ENCODE measurements at places on chromosomes 2 and 18.

DNA sequence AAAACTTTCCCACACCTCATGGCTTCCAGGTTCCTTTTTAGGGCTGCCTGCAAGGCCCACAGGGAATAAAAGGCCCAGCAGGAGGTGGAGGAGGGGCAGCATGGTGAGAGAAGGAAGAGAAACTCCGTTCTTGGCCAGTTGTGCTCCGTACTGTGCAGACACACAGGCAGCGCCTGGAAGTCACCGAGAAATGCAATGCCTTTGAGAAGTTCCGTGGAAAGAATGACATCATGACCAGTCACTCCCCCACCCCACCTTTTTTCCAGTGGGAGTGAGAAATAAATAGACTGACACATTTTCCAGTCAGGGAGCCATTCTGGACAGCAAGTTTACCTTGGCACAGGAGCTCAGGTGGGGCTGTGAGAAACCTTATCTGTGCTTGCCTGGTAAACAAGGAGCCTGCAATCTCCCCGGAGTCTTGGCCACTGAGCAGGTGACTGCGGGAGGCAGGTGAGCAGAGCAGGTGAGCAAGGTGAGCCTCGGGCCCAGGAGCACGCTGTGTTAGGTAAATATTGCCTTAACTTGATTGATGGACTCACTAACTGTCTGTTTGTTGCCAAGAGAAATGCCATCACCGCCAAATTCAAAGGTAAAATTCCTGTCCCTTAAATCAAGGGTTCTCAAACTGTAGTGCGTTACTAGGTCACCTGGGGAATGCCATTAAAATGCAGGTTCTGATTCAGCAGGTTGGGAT is 13.5 kb upstream of the LBH start:
- DNase-seq: peak; percentile 52

- DNase-seq: no peak
Measured at GRCh38 chr2:215780907-215781685, 232.3 kb downstream of the MREG start.

GRCh38 chr2:28415010-28415409 is 22.4 kb downstream of the FOSL2 start:
- no peak for DNase-seq

DNA sequence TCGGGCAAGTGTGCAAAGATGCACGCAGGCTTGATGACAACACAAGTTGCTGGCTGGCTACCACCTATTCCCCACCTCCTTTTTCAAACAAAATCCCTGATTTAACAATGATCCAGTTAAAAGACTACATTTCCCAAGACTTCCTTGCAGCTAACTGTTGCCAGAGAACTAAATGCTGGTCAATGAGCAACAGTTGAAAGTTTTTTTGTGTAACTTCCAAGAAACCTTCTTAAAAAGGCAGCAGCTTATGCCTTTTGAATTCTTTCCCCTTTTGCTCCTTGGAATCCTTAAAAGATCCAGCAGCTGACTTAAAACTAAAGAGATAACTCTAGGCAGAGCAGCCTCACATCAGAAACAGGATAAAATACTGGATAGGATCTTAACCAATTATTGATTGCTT is 38.5 kb downstream of the NPHP1 start:
- no peak for DNase-seq

DNA sequence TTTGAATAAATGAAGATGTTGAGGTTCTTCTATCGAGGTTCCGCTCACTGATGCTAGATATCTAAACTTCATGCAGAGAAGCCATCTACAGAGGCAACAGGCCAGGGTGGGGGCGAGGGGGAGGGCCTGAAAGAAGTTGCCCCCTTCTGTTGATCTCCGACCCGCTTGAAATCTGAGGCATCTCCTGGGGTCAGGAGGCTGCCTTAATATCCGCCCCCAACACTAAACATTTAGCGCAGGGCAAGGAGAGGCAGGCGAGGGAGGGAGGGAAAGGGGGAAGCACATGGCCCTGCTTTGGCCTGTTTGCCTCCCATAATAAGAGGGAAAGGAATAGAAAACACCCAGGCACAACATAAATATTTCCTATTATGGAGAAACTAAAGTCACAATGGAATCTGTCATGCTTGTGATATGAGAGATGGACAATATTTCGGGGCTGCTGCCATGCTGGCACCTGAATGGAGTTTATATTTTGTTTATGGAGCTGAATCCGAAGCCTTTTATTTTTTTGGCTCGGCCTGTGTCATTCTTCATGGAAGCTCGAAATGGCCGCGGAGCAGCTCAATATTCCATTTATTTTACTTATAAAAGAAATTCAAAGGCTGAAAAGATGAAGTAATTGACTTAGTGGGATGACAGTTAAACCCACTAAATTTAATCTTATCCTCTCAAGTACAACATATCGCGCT is 221.1 kb downstream of the INSIG2 start:
- no peak for DNase-seq

GRCh38 chr2:190637281-190637734 is 11.6 kb upstream of the NAB1 start:
- DNase-seq: peak; percentile 49

GRCh38 chr18:46069524-46069923 is 2.5 kb downstream of the PSTPIP2 start:
- no peak for DNase-seq

GRCh38 chr2:142048581-142048980 is 82.2 kb downstream of the LRP1B start:
- DNase-seq: no peak

DNA sequence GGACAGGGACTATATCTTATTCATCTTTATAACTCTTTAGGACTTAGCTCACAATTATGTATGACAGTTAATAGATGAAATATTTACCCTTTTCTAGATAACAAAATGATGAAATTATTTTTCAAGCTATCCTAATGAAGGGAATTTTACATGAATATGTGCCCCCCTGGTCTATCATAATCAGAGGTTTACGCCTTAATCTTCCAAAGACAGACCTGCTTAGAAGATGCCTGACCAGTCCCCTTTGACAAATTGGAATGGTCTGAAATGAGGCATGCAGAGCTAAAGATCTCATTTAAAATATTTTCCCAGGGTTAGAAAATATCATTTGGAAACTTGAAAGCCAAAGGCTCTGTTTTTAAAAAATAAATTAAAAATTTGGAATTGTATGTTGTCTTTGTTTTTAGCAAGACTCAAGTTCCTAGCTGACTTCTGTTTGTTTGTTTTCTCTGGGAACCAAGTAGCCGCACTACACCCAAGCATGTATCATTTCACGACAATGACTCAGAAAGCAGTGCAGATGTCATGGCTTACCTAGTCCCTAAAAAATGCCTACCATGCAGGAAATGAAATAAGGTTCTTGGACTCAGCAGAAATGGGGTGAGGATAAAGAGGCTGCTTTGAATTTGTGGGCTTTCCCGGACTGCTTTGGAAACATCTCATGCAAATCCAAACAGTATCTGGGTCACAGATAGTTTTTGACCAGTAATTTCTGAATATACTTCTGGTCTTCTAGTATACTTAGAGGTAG is 162.1 kb downstream of the ZEB2 start:
- no peak for DNase-seq

GRCh38 chr18:55407191-55407590 is 180.8 kb downstream of the TCF4 start:
- DNase-seq: peak; percentile 76

DNA sequence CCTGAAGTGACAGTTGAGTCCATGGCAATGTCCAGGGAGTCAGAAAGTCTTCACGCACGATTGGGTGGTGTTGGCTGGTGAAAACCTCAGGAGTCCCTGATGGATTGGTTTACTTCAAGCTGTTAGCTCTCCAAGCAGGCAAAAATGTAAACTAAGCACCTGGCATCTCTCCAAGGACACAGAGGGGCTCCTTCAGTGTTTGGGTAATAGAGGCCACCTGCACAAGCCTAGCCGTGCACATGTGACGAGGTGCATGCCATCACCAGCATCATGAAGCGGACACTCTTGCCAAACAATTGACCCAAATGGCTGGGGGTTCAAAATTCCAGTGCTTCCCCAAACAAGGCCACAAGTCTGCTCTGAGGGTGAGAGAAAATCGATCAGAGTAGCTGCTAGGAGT is 104.7 kb upstream of the CD302 start:
- DNase-seq: no peak

DNA sequence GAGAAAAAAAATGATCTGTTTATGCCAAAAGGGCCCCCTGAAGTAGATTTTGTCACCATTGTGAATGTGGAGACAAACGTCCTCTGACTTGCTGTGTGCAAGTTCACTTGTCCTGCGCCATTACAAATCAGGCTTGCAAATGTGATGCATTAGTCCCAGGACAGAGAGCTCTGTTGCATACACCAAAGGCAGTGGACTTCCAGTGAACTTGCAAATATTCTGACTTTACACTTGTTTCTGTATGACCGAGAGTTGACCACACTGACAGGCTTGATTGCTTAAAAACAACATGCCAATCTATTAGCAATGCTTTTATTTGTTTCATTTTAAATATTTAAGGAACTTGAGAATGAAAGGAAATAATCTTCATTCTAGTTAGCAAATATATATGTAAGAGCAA is 293.2 kb downstream of the PLCL1 start:
- DNase-seq: peak; percentile 64

- DNase-seq: no peak
Measured at GRCh38 chr2:160015746-160016145, 46.7 kb downstream of the PLA2R1 start.

GRCh38 chr2:15559379-15560139 is 1.6 kb downstream of the NBAS start:
- no peak for DNase-seq

- DNase-seq: no peak
Measured at GRCh38 chr2:25817630-25818029, 60.7 kb downstream of the ASXL2 start.

- DNase-seq: no peak
Measured at GRCh38 chr2:229858351-229858750, 63.5 kb downstream of the TRIP12 start.

DNA sequence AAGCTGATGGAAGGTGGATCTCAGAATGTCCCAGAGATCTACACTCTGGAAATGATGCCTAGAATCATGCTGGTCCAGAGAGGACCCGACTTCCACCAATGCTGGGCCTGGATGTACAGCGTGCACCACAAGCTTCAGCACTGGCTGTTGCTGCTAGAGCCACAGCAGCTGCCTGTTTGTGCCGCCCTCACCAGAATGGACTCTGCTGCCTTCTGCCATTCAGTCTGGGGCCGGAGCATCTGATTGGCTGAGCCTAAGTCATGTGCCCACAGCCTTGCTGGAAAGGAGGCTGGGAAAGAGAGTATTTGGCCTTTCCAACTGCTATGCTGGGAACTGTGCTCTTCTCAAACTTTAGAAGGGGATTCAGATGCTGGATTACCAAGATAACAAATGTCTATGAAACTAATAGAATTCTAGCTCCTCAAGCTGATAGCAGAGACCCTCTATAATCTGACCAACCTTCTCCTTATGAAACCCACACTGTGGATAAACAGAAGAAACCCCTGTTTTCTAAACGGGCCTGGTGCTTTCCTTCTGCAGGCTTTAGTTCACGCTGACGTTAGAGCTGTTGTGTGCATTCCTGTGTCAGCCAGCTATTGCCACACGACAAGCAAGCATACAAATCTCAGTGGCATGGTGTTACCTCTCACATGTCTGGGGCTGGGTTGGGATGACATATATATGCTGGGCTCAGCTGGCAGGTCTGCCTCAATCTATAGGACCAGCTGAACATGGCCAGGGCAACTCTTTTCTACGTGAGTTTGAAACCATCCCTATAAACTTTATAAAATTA is 4.1 kb upstream of the LOXHD1 start:
- DNase-seq: peak; percentile 90

DNA sequence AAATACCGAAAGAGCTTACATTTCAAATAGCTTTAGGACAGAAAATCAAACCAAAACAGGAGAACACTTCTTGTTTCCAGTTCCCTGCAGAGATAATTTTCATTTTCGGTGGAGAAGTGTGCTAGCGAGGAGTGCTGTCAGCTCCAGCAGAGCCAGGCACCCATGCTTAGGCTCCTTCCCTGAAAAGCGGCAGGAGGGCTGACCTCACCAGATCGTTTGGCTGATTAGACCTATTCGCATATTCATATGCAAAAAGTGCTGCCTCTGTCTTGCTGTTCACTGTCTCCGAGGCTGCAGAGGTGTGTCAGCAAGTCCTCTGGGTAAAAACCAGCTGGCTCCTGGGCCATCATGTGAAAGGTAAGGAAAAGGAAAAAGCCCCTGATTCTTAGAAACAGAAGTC is 225.8 kb upstream of the COPS8 start:
- peak; percentile 15 for DNase-seq

- DNase-seq: no peak
Measured at GRCh38 chr2:95382686-95383634, 19.5 kb upstream of the FAHD2A start.

DNA sequence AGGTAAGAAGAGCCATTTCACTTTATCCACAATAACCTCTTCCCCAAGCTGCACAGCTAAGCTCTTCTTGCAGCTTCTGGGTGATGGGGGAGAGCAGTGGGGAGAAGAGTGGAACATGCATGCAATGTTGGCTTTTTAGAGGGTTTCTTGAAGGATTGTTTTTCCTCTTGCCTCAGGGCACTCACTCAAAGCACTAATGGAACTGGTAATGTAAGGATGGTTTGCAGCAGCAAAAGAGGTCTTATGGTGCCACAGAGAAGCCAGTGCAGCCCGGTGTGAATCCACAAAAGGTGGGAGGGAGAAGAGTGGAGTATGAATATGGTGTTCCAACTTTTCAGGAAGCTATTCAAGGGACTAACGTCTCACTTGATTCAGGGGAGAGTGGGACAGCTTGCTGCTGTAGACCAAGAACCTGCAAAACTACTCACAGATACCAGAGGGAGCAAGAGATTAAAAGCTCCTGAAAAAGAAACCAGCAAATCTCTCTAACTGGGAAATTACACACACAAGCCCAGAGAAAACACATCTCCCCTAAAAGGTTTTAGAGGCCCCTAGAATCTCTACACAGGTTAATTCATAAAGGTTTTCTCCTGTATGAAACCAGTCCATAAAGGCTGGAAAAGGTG is 116.4 kb downstream of the CHN1 start:
- no peak for DNase-seq

DNA sequence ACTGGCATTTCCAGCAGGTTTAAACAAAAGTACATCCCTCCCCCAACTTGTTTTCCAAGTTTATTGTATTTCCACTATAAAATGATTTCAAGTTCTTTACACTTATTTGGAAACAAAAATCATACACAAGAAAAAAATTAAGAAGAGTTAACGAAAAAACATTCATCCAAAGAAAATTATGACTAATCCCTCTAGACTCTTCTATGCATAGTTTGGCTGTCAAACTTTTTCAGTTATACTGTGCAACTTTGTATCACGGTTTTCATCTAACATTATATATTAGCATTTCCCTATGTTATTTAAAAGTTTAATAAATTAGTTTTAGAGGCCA is 627 bp downstream of the WDCP start:
- no peak for DNase-seq

GRCh38 chr2:8315531-8316165 is 366.2 kb upstream of the ID2 start:
- DNase-seq: no peak

- DNase-seq: no peak
Measured at GRCh38 chr18:3706279-3707097, 256.5 kb downstream of the TGIF1 start.

DNA sequence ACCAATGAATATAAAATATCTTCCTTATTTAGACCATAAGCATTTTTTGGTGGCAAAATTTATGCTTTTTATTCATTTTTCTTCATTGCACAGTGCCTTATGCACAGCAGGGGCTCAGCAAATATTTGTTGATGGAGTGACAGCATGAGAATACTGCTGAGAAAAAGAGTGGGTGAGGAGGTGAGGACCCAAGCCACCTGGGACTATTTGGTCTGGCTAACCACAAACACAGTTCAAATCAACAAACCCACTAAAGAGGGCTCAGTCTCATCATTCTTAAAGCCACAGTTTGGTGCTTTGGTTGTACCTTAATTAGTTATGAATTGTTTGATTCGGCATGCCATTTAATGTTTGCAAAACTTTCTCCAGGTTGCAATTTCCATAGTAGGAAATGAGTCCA is 183.5 kb upstream of the ZNF521 start:
- no peak for DNase-seq

GRCh38 chr2:196112418-196113034 is 43.9 kb upstream of the DNAH7 start:
- DNase-seq: no peak

All from pons (tissue), 1 donor.